ENCODE measurements at places on chromosomes 6 and 20. TPM values are rescaled to one million over a fixed set of nuclear protein-coding genes. Genes with fewer than 3 reads are reported as not detected.
A peak's percentile ranks its signal among the peaks of the same experiment; 100 is the strongest.

Gene CCR6
- 0.06 TPM for total RNA-seq

Gene THBD
- 0.14 TPM for total RNA-seq

Gene CALHM4
- total RNA-seq = not detected

Gene DOK5
- 24.4 TPM for total RNA-seq

DNA sequence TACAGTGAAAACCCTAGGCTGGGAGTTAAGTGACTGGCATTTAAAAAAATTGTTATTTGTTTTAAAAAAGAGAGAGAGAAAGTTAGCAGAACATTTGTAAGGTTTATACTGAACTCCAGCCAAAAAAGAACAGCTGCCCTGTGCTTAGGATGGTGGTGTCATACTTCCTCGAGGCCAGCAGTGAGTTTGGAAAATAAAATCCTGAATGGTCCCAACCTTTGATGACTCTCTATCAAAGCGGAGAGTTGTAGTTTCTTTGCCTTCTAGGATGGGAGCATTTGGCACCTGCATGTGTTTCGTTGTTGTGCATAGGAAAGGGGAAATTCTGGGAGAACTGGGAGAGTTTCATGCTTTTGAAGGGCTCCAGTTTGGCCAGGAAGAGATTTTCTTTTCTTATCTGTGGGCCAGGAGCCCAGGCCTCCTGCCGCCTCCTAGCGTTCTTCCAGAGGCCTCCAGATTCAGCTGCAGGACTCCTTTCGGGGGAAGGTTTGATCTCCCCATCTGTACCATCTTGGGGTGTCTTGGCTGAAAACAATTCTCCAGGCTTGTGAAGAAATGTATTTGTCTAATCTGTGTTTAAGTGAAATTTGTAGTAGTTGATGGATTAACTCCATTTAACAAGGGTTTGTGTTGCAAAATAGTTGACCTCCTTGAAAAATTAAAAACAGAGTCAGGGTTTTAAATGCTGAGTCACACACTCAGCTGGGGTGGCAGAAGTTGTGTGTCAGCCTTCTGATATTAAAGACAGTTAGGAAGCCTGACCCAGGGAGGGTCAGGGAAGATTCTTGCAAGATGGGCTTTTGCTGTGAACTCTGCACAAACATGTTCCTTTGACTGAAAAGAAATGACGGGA lies 63.4 kb downstream of the TXNDC5 start:
- no peak for ATAC-seq

DNA sequence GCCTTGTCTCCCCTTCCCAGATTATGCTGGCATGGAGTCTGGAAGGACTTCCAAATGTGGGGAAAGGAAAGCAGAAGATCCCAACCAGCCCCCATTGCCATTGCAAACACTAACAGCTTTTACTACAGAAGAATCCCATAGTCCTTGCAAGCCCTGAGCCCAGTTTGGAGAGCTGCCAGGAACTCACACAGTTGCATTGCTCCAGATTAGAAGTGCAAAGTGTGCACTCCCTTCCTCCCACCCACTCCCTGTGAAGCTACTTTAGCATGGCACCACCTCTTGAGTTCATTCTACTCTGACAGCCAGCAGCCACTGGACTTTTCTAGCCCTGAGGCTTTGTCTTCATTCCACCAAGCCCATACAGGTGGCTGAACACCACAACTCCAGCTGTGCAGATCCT lies 67.6 kb downstream of the SLC22A2 start:
- ATAC-seq = peak; percentile 26

- no peak for ATAC-seq
Observed at GRCh38 chr6:56741472-56741871, 98.8 kb upstream of the DST start.

- no peak for ATAC-seq
Observed at GRCh38 chr6:134888316-134888715, 61.6 kb downstream of the ALDH8A1 start.

DNA sequence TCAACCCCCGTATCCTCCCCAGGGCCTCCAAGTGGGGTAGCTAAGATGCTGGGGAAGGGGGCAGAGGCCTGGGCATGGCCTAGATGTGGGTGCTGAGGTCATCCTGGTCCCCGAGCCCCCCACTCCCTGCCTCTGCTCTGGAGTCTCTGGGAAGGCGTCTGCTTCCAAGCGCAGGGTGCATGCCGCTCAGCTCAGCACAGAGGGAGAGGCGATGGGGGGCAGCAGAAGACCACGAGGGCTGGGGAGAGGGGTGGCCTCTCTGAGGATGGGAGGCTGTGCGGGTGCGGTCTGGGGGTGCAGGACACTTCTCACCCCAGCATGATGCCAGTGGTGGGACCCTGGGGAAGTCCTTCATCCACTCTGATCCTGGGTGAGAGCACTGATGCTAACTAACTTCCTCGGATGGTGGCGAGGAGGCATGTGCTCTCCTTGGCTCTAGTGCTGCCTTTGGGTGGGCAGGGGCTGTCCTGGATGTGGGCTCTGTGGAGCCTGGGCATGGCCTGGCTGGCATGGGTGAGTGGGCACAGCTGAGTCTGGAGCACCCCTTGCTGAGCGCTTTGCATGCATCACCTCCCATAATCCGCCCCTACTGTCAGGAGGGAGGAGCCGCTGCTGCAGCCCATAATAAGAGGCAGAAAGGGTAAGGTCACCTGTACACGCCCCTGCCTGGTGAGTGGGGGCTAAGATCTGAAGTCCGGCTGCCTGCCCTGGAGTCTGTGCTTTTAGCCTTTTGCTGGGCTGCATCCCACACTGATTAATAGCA lies 34.7 kb downstream of the EFCAB8 start:
- ATAC-seq = no peak

DNA sequence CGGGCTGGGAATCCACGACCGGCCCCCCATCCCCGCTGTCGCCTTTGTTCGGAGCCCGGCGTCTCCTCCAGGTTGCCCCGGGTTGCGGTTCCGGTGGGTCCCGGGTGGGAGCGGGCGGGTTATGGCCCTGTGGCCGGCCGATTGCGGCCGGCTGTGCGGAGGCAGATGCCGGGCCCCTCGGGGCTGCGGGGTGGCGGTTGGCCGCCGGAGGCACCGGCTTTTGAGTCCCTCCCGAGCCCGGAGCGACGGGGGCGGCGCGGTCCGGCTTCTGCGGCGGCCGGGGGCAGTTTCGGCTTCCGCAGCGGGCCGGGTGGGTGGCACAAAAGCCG lies 431 bp downstream of the LOC128125822 start:
- peak; percentile 0 for ATAC-seq
